BJ (cell line): ENCODE measurements at places on chromosomes 16 and 17.

GRCh38 chr17:70767102-70767701 is 597.9 kb downstream of the KCNJ2 start:
- no peak for DNase-seq

GRCh38 chr16:1167276-1168107 is 14.6 kb downstream of the CACNA1H start:
- DNase-seq, result no peak

DNA sequence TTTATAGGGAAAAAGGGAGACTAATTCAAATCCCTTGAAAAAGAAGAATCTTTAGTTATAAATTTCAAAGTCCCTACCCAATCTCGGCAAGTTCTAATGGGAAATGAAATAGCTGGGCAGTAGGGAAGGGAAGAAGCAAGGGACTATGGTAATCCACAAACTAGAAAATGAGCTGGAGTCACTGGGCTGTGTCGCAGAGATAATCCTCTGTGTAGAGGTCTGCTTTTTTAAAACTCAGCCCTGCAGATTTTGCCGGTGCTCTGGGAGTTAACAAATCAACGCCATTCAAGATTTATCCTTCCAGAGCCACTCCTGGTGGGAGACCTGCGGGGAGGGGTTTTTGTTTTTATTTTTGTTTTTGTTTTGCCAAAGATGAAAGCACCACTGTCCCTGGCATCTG is 20.8 kb downstream of the SNX11 start:
- DNase-seq, result no peak

DNA sequence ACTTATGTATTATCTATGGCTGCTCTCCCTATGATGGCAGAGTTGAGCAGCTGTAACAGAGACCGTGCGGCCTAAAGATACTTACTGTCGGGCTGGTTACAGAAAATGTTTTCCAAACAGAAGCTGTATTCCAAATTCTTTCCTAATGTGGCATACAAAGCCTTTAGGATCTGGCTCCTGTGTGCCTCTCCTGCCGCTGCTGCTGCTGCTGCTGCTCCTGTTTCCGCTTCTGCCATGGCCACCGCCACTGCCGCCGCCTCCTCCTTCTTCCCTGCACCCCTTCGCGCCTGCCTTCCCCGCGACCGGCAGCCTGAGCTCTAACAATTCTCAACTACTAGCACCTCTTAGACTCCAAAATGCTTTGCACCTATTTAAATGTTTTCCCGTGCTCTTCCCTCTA is 263.9 kb upstream of the TBX2 start:
- DNase-seq, result no peak

GRCh38 chr17:17514993-17515933 is 19.1 kb upstream of the RASD1 start:
- DNase-seq, result peak; percentile 87
